Kidney epithelial cell (primary cell): ENCODE measurements at places on chromosomes 4 and X. TPM values are rescaled to one million over a fixed set of nuclear protein-coding genes. Genes with fewer than 3 reads are reported as not detected.

Gene MAP3K15
- 1.5 and 2.2 TPM in 2 replicates for total RNA-seq

Gene RHOXF2
- not detected in 2 replicates for total RNA-seq

Gene WDFY3
- total RNA-seq, result 50.9 and 54.4 TPM in 2 replicates

Gene XK
- 0.34 and 1.1 TPM in 2 replicates for total RNA-seq

Gene TCEAL7
- total RNA-seq, result 23.1 and 40.1 TPM in 2 replicates

Gene EDA
- total RNA-seq, result 2.5 and 4.1 TPM in 2 replicates

Gene MRPL1
- total RNA-seq, result 32.0 and 35.8 TPM in 2 replicates

Gene FAM13A
- total RNA-seq, result 3.4 and 5.5 TPM in 2 replicates

Gene LDB2
- total RNA-seq, result 0.07 and 0.46 TPM in 2 replicates

DNA sequence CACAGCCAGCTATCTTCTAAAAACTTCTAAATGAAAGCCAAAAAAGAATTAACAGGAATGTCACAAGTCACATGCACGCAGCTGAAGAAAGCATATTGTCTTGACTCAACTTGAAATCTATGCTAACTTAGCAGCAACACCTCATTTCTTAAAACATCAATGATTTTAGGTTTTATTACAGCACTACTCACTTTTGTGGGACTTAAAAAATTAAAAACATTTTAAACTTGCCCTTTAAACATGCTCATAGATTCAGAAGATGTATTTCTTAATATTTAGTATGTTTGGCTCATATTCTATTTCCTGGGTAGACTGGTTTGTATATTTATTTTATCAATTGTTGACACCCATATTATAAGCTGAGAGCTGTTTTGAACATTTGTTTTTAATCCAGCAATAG lies 279.4 kb downstream of the NKX6-1 start:
- no peak for DNase-seq

- DNase-seq, result no peak
Measured at GRCh38 chrX:39206399-39207145, 405.3 kb downstream of the MID1IP1 start.

DNA sequence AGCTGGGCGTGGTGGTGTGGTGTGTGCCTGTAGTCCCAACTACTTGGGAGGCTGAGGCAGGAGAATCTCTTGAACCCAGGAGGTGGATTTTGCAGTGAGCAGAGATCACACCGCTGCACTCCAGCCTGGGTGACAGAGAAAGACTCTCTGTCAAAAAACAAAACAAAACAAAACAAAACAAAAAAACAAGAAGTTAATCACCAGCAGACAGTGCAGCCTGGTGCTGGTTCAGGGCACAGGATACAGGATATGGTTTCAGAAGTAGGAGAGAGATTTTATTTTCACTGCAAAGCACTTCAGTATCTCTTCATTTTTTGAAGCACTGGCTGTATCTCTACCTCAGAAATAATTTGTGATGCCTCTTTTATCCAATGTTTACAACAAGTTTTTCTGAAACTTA lies 1222.9 kb upstream of the PRKX start:
- no peak for DNase-seq

DNA sequence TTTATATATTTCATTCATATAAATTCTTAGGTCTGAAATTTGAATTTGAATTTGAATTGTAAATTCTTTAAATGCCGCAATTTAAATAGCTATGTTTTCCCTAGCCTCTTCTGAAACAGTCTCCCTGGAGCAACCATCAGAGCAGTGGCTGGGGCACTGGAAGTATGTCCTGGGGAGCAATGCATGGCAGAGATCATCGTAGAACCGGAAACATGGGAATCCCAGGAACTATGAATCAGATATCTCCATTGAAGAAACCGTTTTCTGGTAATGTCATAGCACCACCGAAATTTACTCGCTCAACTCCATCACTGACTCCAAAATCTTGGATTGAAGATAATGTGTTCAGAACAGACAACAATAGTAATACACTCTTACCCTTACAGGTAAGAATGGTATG lies 4.9 kb downstream of the CPEB2 start:
- no peak for DNase-seq

DNA sequence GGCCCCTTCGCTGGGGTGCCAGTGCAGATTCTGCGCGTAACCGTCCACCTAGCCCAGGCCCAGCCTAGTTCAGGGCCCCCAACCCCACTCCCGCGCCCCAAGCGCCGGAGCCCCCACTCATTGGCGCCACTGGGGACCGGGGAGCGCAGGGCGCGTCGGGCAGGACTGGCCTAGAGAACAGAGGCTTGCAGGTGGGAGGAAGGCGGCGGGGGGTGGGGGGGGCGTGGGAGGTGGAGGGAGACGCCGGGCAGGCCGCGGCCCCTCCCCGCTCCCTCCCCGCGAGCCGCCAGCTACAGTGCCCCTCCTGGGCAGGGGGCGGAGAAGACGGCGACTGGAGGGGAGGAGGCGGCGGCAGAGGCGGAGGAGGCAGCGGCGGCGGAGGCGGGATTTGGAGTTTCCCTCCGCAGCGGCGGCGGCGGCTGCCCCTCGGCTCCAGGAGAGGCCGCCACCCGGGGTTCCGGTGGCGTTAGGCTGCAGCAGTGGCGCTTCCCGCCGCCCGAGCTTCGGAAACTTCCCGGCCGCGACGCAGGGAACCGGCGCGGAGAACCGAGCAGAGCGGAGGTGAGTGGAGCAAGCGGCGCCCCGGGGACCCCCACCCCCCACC lies 4.8 kb upstream of the DUSP9 start:
- no peak for DNase-seq

DNA sequence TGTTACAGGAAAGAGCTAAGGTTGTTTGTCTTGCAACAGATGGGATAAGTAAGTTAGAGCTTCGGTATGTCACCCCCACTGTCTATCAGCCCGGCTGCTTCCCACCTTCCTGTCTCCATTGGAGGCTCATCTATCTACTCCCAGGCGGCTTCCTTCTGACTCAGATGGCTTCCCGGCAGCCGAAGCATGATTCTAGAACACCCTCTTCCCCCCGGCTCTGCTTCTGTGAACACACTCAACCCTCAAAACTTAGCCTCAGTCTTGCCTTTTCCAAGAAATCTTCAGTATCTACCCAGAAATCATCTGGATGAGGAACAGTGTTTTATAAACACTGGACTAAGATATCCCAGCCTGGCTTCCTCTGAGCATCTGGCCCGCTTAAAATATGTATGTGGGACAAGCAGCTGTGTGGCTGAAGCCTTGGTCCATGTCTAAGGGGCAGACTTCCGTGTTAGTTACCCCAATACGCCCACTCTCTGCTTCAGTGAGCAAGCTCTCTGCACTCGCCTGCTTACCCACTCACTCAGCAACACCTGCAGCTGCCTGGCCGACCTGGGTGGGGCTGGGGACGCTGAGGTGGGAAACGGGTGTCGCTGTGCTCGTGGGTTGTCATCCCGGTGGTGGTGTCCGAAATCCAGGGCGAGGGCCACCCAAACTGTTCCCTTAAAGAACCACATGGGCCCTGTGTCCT lies 12.0 kb upstream of the SLC2A9 start:
- no peak for DNase-seq

- DNase-seq, result no peak
Measured at GRCh38 chrX:29461039-29461438, 754.3 kb upstream of the MAGEB2 start.

- no peak for DNase-seq
Measured at GRCh38 chr4:26345565-26345938, 24.7 kb downstream of the RBPJ start.

DNA sequence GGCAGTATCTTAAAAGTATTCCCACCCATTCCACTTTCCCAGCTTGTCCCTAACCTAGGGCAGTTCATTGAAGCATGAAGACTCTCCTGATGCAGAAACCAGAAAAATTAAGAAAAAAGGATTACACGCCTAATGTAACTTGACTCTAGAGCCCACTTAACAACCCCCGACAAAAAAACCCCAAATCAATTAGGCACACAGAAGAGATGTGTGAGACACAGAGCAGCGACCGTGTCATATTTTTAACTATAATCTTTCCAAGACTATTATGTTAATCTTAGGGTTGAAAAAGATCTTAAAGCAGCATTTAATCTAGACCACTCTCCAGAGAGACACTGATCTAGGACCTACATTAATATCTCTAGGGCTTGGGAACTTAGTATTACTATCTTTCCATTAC lies 1.3 kb downstream of the YTHDC1 start:
- no peak for DNase-seq

DNA sequence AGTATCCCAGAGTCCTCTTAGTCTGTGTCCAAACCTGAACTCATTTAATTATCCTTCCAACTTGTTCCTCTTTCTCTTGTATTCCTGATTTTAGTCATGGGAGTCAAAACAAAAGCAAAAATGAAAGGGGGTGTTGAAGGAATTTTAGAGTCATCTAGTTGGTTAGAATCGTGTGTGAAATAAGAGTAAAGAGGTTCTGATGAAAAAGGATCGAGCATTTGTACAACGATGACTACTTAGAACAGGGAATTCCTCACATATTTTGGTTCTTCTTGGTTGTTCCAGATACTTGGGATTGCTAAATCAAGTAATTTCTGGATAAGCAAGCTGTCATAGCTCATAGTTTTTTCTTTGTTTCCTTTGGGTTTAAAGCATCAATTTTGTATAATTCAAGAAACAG lies 194.4 kb downstream of the BCOR start:
- DNase-seq, result no peak

- DNase-seq, result no peak
Measured at GRCh38 chr4:115323106-115323707, 209.8 kb upstream of the NDST4 start.

DNA sequence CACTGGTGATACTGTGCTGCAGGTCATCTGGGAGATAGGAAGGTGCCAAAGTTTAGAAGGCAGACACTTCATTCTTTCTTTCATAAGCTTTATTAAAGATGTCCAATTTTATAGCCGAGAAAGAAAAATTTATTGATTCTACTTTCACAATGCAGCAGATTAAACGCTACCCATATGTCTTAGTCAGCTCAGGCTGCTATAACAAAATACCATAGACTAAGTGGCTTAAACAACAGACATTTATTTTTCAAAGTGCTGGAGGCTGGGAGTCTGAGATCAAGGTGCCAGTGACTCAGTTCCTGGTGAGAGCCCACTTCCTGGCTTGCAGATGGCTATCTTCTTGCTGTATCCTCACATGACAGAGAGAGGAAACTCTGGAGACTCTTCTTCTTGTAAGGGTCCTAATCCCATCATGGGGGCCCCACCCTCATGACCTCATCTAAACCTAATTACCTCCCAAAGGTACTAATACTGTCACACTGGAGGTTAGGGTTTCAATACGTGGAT lies 33.4 kb upstream of the KLHL34 start:
- DNase-seq, result no peak

DNA sequence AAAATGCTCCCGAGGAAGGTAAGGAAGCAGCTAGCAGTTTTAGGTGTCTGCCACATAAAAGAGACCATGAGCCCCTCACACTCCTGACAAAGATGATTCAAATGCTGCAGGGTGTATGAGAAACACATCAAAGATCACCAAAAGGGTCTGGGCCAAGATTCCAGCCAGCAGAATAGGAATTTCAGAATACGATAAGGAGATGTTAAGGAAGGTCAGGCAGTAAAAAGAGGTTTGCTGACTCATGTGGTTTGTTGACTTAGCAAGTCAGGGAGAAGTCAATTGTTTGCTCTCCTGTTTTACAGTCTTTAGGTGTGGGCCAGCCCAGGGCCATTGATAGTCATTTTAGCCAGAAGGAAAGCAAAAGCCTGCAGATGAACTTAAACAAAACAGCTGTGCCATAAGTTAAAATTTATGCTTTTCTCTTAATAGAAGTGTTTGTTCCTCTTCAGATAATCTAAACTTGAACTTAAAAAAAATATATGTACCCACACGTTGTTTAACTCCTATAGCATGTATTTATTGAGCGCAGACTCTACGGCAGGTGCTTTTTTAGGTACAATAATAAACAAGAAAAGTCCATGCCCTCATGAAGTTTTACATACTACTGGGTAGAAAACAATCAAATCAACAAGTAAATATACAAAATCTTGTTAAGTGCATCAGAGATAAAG lies 115.6 kb downstream of the CAMK2D start:
- DNase-seq, result peak; percentile 69

- no peak for DNase-seq
Measured at GRCh38 chrX:16914058-16914457, 32.4 kb upstream of the REPS2 start.

GRCh38 chr4:95027905-95028618 lies 270.3 kb downstream of the BMPR1B start:
- DNase-seq, result no peak

GRCh38 chr4:182215148-182215547 lies 28.1 kb upstream of the TENM3 start:
- no peak for DNase-seq

GRCh38 chr4:96162636-96163035 lies 322.7 kb downstream of the PDHA2 start:
- no peak for DNase-seq

GRCh38 chrX:123713434-123713833 lies 19.4 kb downstream of the THOC2 start:
- no peak for DNase-seq

DNA sequence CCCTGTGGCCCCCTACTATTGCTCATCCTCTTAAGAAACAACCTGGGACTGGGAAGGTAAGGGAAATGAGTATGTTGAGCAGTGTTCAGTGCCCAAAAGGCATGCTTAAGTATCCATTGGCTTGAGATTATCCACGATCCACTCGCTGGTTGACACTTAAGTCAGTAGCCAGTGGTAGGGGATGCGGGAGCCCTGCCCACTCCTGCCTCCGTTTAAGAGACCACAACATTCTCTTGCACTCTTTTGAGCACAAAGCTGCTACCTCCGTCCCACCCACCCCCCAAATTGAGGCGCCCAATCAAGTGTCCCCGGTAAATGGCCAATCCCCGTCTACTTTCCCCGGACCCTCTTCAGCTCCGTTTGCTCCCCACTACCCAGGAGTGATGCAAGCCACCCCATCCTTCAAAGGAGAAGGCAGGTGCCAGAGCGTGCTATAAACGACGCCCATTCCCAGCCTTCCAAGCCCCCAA lies 25.0 kb downstream of the UTP14A start:
- no peak for DNase-seq

DNA sequence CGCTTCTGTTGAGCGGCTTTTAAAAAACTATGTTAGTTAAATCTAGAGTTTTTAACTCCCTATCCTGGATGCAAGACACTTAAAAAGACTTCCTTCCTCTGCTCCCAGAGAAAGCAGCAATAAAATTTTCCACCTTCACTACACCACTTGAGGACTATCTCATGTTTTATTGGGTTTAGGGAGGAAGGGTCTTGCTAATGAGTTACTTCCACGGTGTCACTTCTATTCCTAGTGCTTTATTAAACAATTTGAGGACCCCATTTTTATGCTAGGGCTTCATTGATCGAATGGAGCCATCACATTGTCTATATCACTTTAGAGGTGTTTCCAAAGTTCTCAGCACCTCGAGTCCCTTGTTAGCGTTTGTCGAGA lies 3.7 kb upstream of the STIM2 start:
- no peak for DNase-seq
